NCI-H510A (cell line): ENCODE measurements at places on chromosomes 2 and 18.

- no peak for DNase-seq
Observed at GRCh38 chr2:28053597-28053996, 163.1 kb downstream of the BABAM2 start.

GRCh38 chr2:119760237-119760955, 674 bp downstream of the PTPN4 start:
- DNase-seq, result peak; percentile 35

GRCh38 chr2:65661980-65662653, 229.7 kb upstream of the SPRED2 start:
- no peak for DNase-seq

DNA sequence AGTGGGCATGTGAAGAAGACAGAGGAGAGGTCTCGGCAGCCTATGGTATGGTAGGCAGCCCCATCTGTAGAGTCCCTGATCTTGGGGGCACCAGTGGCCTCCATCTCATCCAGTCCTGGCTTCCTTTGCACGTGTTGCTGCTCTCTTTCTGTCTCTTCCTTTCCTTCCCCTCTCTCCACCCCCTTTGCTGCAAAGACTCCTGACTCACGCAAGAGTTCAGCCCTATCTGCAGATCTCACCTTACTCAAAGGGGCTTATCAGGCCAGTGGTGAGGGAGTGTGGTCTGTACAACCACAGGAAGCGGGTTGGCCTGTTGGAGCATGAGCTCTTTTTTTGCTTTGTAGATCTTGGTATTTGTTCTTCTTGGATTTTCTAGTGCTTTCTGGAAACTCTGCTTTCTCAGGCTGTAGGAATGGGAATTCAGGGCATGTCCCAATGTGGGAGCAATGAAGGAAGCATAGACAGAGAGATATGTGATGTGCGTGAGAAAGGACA, 14.6 kb upstream of the NT5DC4 start:
- DNase-seq, result no peak

DNA sequence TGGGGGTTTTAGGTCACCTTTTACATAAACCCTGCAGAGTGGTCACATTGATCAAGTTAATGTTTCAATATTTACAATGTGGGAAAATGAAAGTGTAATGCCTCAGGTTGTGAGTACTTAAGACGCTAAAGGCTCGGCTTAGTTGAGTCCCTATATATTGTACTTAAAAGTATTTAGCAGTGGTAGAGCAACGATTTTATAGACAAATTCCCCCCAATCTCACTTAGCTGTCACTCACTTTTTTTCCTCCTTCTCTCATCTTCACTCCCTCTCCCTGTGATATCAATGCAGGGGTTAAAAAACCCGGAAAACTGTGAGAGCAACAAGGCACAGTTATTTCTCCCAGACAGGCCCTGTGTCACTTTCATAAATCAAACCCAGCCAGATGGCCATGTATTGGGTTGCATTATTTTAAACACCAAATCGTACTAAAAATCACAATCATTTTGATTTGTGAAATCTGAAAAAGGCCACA, 5.4 kb downstream of the POU3F3 start:
- DNase-seq, result no peak

GRCh38 chr18:74284191-74284979, 7.4 kb downstream of the CYB5A start:
- DNase-seq, result peak; percentile 42

GRCh38 chr18:35504996-35505395, 7.2 kb upstream of the INO80C start:
- DNase-seq, result no peak

DNA sequence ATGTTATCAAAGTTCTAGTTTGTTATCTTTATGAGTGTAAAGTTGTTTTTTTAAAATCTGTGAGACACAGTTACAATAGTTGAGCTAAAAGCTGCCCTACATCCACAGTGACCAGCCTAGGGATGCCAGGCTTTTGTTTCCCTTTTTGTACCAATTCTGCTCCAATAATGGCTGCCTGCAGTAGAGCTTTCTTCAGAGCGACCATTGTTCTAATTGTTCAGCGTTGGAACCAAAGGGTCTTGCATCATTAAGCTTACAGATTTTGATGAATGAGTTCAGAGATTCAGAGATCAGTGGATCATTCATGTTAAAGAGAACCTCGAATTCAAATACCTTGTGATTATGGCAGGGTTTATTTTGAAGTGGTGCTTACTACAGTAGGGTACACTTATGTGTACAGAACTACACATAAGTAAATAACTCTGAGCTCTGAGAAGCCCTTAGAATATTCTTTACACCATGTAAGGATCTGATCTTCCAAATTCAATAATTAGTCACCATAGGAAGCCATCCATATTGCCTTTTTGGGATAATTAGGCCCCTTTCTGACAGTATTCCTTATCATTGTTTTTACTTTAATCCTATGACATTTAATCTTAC, 157.9 kb downstream of the MYO1B start:
- no peak for DNase-seq

DNA sequence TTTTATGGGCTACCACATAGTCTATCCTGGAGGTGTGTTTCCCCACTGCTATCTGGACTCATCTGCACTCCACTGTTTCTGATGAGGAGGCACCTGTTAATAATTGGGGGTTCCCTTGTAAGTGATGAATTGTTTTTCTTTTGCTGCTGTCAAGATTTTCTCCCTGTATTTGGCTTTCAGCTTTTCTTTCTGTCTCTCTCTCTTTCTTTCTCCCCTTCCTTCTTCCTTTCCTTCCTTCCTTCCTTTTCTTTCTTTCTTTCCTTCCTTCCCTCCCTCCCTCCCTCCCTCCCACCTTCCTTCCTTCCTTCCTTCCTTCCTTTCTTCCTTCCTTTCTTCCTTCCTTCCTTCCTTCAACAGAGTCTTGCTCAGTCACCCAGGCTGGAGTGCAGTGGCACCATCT, 9.2 kb downstream of the GNLY start:
- DNase-seq, result no peak

DNA sequence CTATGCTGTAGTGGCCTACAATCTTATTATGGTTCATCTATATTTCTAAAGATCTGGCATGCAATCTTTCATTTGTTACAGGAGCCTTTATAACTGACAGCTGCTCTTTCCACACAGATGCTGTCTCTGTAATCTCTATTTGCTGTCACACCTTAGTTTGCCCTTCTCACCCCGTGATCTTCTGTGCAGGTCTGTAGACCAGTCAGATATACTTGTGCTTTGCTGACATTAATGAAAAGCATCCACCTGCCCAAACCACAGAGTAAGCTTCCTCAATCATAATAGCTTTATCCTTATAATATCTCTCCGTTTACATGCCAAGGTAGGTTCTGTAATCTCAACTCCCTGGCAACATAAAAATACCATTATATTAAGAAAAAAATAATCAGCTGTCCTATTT, 122.4 kb downstream of the GRB14 start:
- no peak for DNase-seq

- no peak for DNase-seq
Observed at GRCh38 chr2:12448846-12449505, 267.8 kb upstream of the TRIB2 start.

DNA sequence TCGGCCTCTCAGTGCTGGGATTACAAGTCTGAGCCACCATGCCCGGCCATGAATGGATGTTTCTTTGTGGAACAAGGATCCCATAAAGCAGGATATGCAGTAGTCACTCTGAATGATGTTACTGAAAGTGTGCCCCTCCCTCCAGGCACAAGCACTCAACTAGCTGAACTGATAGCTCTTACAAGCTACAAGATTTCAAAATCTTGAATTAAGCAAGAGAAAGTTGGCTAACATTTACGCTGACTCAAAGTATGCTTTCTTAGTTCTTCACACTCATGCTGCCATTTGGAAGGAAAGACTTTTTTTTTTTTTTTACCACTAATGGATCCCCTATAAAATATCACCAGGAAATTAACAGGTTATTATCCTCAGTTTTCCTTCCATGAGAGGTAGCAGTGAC, 549.0 kb upstream of the PKDCC start:
- DNase-seq, result no peak

DNA sequence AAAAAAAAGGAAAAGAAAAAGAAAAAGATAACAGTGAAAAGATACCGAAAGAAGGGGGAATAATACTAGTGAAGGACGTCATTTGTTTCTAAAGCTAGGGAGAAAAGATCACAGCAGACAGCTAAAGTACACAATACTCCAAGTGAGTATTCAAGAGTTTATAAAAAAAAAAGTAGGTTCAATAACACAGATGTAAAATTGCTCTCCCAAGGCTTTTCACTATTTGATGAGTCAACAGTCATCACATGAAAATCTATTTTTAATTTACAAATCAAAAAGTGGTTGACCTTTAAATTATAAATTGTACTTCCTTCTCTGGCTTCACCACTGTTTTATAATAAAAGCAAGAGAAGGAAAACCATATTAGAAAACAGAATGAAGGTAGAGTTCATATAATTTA, 144.0 kb downstream of the ZRANB3 start:
- DNase-seq, result no peak

GRCh38 chr2:96520697-96521096, 15.5 kb upstream of the NEURL3 start:
- no peak for DNase-seq

DNA sequence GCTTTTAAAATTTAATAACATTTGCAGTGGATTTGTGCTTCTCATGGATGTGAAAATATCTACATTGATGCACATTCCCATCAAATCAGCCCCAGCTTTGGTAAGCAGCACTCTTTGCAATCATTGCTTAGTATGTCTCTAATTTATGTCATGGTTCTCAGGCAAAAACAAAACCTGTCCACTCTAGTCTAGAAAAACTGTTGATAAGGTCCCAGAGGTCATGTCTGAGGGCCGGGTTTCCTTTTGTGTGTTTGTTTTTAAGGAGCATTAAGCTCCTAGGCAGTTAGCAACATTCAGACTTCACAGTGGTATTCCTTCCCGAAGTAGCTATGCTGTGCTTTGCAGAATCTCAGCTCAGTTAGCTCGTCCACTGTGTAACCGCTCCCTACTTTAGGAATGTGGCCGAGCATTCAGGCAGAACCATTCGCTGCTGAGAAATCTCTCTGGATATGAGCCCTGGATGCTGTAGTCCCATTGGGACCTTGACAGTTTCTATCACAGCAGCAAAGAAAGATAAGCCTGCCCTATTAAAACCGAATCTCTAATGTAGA, 4.0 kb downstream of the DIPK1C start:
- DNase-seq, result no peak

DNA sequence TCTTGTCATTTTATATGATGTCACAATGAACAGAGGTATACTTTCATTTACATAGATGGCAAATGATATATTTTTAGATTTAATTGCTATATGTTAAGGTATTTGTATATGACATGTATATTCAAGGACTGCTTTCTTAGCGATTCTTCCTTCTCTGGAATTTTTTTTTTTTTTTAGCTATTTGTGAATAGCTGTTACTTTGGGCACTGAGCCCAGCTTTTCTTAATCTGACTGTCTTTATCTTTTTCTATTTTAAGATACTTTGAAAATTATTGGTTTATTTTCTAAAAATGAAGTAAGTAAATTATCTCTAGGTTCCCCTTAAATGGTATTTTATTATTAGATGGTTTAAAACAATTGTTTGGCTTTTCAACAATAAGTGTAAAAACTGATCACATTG, 4.0 kb upstream of the GLS start:
- DNase-seq, result no peak

DNA sequence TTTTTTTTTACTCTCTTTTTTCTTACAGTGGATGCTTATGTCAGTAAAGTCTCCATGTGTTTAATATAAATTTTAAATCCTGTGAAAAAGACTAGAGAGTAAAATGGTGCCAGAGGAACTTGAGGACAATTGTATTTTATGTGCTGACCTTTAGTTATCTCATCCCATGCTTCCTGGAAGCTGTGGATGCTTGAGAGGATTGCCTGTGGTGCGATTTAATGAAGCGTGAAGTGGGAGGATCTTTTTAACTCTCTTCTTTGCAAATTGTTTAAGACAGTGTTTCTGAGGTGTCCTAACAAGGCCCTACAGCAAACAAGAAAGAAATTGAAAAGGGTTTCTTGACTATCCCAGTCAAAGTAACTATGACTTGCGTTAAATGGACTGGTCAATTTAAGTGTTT, 84.2 kb downstream of the DTNA start:
- DNase-seq, result no peak
